ENCODE measurements at places on chromosomes 2 and 18. TPM values are rescaled to one million over a fixed set of nuclear protein-coding genes. Genes with fewer than 3 reads are reported as not detected.

The ESPNL gene
- 0.03 TPM for total RNA-seq

- no peak for DNase-seq
Measured at GRCh38 chr18:5707586-5707985, 163.8 kb upstream of the EPB41L3 start.

GRCh38 chr2:15427987-15428386, 133.1 kb downstream of the NBAS start:
- DNase-seq: no peak

DNA sequence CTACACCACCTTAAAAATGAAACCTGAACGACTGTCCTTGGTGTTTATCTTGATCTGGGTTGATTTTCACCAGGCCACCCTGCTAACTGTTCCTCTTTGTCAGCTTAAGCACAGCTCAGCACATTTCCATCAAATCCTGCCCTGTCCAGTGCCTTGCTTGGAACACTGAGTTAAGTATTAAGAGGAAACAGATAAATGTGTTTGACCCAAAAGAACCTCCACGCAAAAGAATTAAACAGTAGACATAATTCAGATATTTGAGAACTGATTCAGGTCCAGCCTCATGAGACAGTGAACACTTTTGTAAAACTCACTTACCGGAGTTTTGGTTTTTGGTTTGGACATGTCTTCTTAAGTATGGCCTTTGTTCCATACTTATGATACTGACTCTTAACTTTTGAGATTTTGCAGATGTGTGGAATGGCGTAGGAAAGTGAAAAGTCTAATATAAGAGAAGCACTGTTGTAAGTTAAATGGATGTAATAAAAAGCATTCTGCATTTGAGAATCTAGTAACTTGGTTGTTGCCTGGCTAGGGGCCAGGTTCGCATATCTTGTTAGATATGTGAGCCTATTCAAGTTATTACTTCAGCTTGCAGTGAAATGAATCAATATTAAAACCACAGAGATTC, 88.9 kb upstream of the SERPINE2 start:
- DNase-seq: no peak

GRCh38 chr2:5076599-5076998, 615.6 kb upstream of the SOX11 start:
- no peak for DNase-seq

- no peak for DNase-seq
Measured at GRCh38 chr2:188349019-188349418, 57.3 kb downstream of the GULP1 start.

- no peak for DNase-seq
Measured at GRCh38 chr2:191176305-191176704, 25.5 kb upstream of the STAT4 start.

Measured in MG63 (cell line).